ENCODE measurements at places on chromosomes 6 and 20. TPM values are rescaled to one million over a fixed set of nuclear protein-coding genes. Genes with fewer than 3 reads are reported as not detected.

GRCh38 chr6:123203928-123204327 lies 207.9 kb downstream of the CLVS2 start:
- no peak for DNase-seq

DNA sequence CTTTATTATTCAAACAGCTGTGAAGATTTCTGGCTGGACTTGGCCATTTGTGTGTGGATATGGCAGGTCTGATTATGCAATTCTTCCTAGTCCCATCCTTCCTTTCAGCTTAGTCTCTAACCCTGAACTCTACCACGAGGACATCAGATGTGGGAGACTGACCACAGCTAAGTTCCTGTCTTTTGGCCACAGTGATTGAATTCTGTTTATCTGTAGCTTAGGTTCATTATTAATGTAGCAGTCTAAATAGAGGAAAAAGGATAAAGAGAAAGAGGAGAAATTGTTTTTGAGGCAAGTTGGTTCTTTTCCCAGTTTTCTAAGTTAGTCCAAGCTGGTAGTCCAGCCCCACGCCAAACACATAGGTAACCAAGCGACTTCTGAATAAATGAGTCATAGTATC lies 598.9 kb downstream of the RFPL4B start:
- DNase-seq, result no peak

The MYB gene
- 145 TPM for total RNA-seq

GRCh38 chr6:126848119-126848518 lies 270.4 kb upstream of the RSPO3 start:
- no peak for DNase-seq

GRCh38 chr20:35472209-35472608 lies 16.8 kb downstream of the CEP250 start:
- DNase-seq, result no peak

All from natural killer cell treated with Interleukin-12 subunit alpha and Interleukin-12 subunit beta and Interleukin-15 and Interleukin-18, amount 100 ng/mL, for 72 hours (primary cell).